ENCODE measurements at places on chromosomes 4 and X. TPM values are rescaled to one million over a fixed set of nuclear protein-coding genes. Genes with fewer than 3 reads are reported as not detected.

Gene STK32B
- total RNA-seq: 7.0 TPM

Gene UGT2A1
- not detected for total RNA-seq

Gene TLR6
- total RNA-seq: 1.8 TPM

DNA sequence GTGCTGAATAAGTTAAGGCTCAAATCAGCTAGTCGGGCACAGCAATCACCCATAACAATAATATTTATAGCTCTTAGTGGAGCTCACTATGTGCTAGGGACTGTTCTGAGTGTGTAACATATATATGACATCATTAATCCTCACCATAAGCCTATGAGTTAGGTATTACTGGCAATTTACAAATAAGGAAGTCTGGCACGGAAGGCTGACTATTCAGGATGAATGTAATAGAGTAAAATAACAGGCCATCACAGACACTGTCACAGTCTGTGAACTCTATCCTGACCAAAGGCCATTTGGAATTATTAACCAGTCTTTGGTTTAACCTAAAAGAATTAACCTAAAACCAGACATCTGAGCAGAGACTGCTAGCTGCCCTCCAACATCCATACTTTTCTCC is 119.3 kb downstream of the C4orf51 start:
- no peak for DNase-seq

DNA sequence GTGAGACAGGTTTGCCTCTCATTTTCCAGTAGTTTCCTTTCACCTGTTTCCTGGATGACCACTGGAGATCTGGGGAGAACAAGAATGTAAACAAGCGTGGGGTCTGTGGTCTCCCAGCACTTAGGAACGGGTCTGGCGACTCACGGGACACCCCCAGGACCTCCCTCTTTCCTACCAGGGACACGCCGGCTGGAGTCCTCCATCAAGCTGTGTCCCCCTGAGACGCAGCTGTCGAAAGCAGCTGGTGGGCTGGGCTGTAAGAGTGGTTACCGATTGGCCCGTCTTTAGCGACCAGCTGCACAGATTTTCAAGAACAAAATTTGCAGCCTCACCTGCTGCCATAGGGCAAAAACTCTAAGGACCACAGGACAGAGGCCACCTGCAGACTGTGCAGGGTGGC is 11.9 kb downstream of the LRPAP1 start:
- no peak for DNase-seq

DNA sequence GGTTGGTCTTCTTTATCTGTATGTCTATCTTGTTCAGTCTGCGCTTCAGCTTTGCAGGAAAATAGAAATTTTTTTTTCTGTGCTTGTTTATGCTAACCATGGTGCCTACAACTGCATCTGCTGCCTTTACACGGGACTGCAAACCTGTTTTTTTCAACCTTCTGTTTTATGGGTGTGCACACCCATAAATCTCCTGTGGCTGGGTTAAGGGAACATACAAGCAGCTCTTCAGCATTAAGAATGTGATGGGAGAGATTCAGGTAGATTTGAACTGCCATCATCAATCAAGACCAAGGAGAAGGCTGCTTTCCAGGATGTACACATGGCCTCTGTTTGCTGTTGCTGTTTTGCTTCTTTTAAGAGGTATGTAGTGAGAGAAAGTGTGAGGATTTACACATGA is 502.9 kb downstream of the ANKRD50 start:
- no peak for DNase-seq

- no peak for DNase-seq
These were observed 18.0 kb downstream of the MBNL3 start for GRCh38 chrX:132470831-132471230.

DNA sequence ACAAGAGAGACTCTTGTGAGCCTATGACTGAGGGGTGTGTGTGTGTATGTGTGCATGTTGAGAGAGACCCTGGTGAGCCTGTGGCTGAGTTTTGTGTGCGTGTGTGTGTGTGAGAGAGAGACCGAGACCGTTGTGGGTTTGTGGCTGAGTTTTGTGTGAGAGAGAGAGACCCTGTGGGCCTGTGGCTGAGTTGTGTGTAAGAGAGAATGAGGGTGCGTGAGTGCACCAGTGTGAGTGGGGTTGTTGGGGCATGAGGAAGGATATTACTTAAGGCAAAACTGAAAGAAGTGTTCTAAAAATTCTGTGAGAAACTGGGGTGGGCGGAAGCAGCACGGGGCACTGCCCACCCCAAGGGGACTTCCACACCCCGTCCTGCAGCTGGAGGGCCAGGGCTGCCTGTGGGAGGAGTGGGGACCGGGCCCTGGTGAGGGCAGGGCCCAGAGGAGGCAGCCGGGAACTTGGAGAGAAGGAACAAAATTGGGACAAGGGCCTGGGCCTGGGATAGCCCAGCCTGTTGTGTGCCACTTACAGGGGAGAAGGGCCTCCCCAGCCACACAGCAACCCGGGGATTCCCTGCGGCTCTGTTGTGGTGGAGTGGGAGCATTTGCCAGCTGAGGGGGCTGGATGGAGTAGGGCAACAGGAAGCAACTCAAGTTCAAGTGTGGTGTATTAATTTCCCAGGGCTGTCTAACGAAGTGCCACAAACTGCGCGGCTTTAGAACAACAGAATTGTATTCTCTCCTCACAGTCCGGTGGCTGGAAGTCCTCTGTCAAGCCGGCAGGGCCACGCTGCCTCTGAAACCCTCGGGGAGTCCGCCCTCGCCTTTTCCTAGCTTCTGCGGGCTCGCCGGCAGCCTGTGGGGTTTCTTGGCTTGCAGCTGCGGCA is 22.1 kb downstream of the TMEM131L start:
- DNase-seq: no peak

Data from thoracic aorta (tissue), 2 donors.